Posterior cingulate gyrus (tissue), 11 donors: ENCODE measurements at places on chromosomes 16 and 17.

- no peak for DNase-seq
Measured at GRCh38 chr17:80956321-80957190, 35.1 kb upstream of the CHMP6 start.

GRCh38 chr16:68234188-68235107 is 1.5 kb downstream of the ESRP2 start:
- no peak for DNase-seq

- DNase-seq, result no peak
Measured at GRCh38 chr17:64400642-64401041, 10.0 kb upstream of the PECAM1 start.

DNA sequence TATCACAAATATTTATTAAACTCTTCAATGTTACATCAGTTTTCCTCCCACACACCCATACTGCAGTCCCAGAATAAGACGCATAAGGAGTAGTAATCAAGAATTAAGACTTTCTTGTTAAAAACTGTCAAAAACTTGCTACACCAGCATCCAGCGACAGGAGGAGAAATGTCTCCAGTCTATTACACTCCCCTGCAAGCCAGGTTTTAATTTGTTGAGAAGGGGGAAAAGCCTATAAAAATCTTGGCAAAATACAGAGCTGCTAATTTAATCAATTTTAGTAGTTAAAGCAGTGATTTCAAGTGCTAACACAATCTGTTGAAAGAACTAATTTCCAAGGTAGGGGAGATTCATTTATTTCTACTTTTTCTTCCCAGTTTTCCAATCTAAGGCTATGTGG is 102.0 kb upstream of the MED13 start:
- DNase-seq, result no peak

DNA sequence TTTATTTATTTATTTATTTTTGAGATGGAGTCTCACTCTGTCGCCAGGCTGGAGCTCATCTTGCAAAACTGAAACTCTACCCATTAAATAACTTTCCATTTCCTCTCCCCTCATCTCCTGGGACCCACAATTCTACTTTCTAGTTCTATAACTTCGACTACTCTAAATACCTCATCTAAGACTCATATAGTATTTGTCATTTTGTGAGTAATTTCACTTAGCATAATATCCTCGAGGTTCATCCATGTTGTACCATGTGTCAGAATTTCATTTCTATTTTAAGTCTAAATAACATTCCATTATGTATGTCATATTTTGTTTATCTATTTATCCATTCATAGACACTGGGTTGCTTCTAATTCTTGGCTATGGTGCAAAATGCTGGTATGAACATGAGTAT is 5.1 kb upstream of the NT5M start:
- DNase-seq, result no peak

- no peak for DNase-seq
Measured at GRCh38 chr16:3087243-3088235, 11.6 kb downstream of the ZSCAN10 start.

DNA sequence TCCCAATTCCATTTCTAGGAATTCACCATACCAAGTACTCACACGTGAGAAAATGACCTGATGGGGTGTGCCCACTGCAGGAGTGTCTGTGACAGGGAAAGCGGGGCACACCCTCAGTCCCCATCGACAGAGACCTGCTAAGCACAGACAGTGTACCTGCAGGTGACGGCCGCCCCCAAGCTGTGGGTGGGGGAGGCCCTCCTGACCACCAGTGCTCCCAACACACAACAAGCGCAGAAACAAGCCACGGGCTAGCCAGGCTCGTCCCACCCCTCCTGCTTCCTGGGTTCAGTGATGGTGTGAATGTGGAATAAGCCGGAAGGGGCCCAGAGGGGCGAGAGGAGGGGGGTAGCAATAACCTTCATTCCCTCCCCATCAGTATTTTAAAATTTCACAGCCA is 31.9 kb downstream of the ZCCHC14 start:
- DNase-seq, result no peak

GRCh38 chr16:68086336-68086841 is 1.2 kb downstream of the NFATC3 start:
- DNase-seq, result no peak

DNA sequence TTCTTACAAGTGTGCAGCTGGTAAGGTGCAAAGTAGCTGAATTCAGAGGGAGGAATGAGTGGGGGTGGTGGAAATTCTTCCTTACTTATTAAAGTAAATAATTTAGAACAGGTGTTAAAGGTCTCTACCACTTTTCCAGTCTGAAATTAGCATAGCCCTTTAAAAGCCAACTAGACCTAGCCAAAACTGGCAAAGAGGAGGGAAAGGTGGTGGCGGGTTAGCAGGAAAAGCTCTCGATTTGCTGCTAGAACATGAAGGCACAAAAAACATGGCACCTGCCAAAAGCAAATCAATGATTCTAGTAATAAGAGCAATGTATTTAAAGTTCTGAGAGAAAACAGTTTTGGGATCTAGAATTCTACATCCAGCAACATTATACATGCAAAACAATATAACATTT is 157.7 kb downstream of the PARN start:
- no peak for DNase-seq

GRCh38 chr17:63445571-63445953 is 544 bp downstream of the CYB561 start:
- no peak for DNase-seq

GRCh38 chr17:57459286-57459915 is 203.1 kb downstream of the MSI2 start:
- DNase-seq, result no peak

GRCh38 chr17:41549596-41550039 is 21.5 kb upstream of the KRT19 start:
- no peak for DNase-seq

GRCh38 chr16:81440888-81441761 is 3.5 kb upstream of the CMIP start:
- DNase-seq, result no peak

GRCh38 chr16:86042996-86043725 is 144.2 kb downstream of the IRF8 start:
- DNase-seq, result no peak

GRCh38 chr17:56290101-56290801 is 137.0 kb downstream of the ANKFN1 start:
- DNase-seq, result no peak

DNA sequence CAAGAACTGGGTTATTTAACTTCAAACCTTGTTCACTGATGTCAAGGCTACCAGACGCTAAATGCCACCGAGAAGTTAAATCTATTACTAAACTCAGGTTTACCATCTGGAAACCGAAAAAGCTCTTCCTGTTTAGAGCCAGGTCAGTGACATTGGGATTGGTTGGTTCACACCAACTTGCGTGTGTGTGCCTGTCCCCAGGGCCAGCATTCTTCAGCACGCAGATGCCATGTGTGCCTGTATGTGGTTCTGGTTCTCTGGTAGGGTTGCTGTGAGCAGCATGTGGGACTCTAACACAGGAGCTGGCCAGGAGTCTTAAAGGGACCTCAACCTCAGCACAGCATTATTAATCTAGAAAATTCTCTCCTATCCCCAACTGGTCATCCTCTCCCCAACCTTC is 18.1 kb upstream of the TBX2 start:
- DNase-seq, result no peak

DNA sequence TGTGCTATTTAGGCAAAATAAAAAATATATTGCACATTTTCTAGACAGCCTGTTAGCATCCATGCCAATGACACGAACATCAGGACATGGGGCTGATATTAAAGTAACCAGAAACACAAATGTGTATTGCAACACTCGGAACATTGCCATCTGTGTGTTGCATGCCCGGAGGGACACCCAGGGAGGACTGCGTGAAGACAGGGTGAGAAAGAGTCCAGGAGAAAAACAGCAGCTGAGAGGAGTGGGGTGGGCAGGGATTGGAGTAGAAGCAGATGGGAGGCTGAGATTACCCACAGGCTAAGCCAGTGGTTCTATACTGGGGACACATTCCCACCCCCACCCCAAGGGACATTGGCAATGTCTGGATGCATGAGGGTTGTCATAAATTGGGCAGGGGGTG is 114.8 kb downstream of the GRIN2A start:
- DNase-seq, result no peak

DNA sequence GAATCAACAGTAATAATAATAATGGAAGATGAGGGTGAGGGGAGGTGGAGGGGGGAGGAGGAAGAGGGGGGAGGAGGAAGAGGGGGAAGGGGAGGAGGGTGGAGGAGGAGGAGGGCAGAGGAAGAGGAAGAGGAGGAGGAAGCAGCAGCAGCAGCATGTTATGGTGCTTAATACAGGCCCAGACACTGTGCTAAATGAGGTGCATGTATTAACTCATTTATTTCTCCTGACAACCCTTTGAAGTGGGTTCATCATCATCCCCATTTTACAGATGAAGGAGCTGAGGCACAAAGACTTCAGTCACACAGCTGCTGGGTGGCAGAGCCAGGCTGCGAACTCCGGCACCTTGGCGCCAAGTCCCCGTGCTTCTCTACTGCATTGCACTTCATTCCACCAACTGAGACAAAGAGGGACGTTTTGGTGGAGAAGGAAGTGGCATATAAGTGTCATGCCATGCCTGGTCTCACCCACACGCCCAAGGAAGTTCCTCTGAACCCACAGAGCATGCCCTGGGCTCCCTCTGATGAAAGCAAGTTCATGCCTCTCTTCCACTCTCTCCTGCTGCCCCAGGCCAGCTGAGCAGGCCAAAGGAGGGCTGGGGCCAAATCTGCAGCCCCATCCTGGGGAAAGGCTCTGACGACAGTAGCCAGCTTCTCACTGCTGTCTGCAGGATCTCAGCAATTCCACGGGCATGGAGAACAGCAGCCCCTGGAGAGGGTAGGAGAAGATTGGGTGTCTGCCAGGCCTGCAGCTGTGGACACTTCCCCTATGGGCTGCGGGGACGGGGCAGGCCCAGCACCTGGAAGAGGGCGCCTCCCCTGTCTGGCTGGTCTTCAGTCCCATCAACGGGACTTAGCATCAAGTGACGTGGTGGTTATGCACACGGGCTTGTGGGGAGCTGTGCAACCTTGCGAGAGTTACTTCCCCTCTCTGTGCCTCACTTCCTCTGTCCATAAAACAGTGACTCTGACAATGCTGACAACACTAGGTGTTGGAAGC is 21.8 kb downstream of the XYLT1 start:
- DNase-seq, result no peak

- DNase-seq, result no peak
Measured at GRCh38 chr16:31701734-31702133, 171.9 kb upstream of the ZNF267 start.

GRCh38 chr17:15432807-15433611 is 34.4 kb downstream of the CDRT4 start:
- no peak for DNase-seq

- DNase-seq, result no peak
Measured at GRCh38 chr17:49775546-49776260, 11.8 kb upstream of the FAM117A start.

DNA sequence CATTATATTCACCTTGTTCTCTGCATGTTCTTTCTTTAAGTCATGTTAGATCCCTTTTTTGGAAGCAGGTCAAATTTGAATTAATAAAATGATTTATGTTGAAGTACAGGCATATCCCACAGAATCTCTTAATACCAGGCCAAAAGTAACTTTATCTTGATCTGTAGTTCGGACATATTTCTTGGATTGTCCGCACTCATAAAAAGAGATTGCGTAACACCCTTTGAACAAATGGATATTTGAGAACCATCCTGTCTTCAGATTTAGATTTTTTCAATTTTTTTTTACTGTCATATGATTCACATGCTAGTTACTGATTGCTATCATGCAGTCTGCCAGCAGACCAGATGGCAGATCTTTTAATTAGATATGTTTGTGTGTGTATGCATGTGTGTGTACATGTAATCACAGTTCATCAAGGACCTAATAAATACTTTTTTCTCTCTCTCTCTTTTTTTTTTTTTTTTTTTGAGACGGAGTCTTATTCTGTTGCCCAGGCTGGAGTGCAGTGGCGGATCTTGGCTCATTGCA is 352.6 kb downstream of the WWOX start:
- DNase-seq, result no peak

DNA sequence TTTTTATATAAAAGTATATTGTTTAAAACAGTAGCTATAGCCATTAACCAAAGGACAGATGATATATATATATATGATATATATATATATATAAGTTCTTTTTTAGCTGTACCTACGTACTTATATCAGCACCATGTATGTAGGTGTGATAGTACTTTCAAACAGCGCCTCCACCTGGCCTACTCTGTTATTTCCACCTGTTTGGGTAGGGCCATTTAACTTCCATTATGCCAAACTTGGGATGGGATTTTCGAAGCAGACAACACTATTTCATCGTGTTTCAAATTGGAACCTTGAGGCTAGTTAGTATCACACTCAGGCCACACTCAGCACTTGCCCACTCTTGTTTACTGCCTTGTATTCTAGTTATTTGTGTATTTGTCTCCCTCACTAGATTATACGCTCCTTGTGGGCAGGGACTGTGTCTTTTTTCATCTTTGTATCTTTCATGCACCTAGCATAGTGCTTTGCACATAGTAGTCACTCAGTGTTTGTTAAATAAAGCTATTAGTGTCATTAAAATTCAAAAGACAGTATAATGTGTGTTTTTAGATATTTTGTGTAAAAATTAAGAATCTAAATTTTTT is 11.8 kb upstream of the CLTC start:
- no peak for DNase-seq

- DNase-seq, result no peak
Measured at GRCh38 chr17:4492721-4493561, 5.7 kb upstream of the SPNS2 start.

DNA sequence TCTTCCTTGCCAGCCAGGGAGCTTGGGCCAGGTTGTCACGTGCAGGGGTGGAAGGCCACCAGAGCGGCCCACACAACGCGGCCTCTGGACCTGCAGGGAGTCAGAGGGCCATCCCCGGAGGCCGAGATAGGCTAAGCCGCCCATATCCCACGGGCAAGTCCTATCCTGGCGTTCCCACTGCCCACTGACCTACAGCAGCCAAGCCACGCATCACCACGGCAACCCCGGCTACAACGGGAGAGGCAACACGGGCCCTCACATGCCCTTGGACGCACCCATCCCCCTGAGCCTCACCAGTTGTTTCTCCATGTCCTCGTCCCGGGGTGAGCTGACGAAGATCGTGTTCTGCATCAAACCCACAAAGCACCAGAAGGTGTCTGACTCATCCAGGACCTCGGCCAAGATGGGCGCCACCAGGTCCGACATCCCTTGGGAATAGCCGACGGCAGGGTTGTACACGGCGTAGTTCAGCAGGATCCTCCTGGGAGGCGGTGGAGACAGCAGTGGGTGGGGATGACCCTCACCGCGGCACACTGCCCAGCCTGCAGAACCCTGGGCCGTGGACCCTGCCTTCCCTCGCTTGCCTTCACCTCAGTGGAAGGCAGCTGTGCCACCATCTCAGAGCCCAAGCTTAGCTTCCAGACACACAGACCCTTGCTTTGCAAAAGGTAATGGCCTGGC is 88.2 kb downstream of the TBC1D16 start:
- DNase-seq, result peak; percentile 84

GRCh38 chr16:88747588-88748301 is 37.3 kb downstream of the PIEZO1 start:
- DNase-seq, result no peak
